NCI-H187 (cell line): ENCODE measurements at places on chromosomes 5 and 9.

DNA sequence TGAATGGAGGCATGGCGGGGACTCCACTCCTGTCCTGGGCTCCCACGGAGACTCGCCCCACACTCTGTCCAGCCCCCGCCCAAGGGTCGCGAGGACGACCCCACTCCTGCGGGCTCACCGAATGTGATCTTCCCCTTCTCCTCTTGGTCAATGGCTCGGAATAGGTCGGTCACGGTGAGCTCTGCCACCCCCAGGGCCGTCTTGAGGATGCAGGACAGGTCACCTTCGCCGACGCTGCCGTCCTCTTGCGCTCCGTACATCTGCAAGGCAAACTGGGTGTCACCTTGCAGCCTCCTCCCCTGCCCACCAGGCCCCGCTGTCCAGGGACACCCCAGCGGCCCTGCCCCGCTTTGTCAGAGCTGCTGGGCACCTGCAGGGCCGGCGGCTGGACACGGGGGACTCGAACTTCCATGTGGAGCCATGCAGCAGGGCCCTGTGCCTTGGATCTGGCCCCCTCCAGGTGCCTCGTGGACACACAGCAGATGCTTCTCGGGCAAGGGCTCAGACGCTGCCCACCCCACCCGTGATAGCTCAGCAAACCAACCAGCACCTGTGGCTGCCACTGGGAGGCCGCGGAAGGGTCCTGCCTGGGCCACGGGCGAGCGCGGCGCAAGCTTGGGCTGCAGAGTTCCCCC is 21.5 kb upstream of the SLC6A3 start:
- DNase-seq, result no peak

- DNase-seq, result no peak
These were observed 105.8 kb downstream of the GDA start for GRCh38 chr9:72254901-72255545.

DNA sequence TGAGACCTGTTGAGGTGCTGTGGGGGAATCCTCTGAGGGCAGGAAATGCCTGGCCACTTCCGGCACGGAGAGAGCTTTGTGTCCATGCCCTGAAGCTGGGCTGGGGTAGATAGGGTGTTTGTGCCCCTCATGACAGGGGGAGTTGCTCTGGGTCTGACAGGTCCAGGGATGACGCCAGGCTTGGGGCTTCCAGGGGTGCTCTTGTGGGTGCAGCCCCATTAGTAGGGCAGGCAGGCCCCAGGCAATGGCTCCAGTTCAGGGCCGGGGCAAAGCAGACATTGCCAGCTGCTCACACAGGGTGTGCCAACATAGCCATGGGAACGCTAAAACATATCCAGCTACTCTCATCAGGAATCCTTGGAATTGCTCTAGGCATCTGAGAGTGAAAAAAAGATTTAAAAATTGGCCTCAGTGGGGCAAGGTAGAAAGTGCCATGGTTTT is 21.1 kb downstream of the PITX1 start:
- DNase-seq, result no peak

GRCh38 chr5:129018837-129019236 is 53.5 kb downstream of the SLC27A6 start:
- DNase-seq, result no peak

DNA sequence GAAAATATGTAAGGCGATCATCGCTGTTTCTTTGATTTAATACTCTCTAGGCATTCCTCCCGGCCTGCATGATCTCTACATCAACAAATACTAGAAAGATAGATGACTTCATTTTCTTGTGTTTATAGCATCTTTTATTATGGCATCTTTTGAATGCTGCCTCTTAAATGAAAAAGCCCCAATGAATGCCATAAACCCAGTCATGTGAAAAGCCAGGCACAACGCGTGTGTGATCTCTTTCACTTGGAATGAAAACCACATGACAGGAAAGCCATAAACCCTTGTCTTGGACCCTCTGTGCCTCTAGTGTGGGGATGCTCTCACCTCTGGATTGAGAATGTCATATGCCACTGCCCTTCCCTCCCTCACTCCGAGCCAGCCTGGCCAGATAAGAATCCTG is 476.2 kb downstream of the SEMA5A start:
- DNase-seq, result no peak

DNA sequence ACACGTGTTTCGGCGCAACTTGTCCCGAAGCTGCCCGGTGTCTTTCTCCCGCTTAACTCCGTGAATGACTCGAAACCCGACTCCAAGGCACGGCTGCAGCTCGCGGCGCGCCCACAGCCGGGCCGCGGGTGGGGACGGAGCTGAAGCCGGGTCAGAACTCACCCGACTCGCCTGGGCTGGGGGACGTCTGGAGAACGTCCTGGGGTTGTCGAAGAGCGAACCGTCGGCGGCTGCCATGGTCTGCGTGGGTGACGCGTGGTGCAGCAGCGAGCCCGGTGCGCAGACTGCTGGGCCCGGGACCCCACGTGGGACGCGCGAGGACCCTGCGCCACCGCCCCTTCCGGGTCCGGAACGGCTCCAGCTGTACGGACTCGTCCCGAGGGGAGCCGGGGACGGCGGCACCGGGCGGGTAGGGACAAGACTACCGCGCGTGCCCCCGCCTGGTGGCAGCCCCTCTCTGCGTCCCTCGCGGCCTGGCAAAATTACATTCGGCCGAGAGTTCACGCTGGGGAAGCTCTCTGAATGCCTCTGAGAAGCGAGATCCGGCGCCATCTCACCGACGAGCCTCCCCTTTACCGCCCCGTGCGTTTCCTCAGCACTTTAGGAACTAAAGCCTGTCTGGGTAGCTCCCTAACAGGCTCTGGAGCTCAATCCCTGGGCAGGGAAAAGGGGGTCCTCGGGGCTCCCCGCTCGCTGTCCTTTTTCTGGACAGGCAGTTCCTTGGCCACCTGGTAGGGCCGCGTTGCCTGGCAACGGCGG is at the start of gene DDX31:
DDX31 (minus strand) TSS at position 286 of the 759 bp plus-strand sequence; CDS start at position 237, 49 bp downstream.
- peak; percentile 32 for DNase-seq

- DNase-seq, result no peak
These were observed 1.3 kb upstream of the PRR7 start for GRCh38 chr5:177445052-177445916.

GRCh38 chr5:104708027-104708426 is 1145.4 kb upstream of the NUDT12 start:
- no peak for DNase-seq

- no peak for DNase-seq
These were observed 490.1 kb upstream of the CD180 start for GRCh38 chr5:67686746-67687145.

- DNase-seq, result no peak
These were observed 42.7 kb upstream of the PLPP1 start for GRCh38 chr5:55577353-55578060.

- no peak for DNase-seq
These were observed 4.2 kb downstream of the UBE2QL1 start for GRCh38 chr5:6452622-6453504.

DNA sequence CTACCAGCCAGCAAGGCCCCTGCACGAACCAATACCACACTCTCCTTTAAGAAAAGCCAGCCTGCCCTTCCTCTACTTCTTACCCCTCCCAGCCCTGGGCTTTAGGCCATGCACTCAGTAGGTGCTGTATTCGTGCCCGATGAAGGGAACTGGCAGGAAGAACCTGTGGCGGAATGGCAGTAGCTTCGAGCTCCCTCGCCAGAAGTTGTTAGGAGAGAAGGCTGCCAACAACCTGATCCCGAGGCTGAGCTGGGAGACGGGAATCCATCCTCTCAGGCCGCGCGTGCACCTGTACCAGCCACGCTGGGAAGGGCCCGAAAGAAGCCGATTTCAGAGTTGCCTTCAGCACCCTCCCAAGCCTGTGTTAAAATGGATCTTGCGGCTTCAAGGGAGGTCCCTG is 45.3 kb upstream of the AKNA start:
- DNase-seq, result no peak

DNA sequence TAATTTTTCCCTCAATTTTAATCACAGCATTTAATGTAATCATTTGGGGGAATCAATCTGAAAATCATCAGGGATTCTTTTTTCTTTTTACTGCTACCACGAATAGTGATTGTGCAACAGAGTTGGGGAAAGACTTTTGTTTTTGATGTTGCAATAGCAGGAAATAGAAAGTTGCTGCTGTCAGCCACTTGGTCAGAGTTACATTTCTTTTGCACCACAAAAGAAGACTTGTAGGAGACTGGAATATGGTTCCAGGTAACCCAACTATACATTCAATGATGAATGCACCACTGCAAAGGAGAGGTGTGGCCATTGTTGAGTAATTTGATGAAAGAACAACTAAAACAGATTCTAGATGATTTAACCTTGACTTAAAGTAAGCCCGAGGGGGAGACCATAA is 46.3 kb upstream of the PALM2AKAP2 start:
- DNase-seq, result no peak

GRCh38 chr5:117261948-117262571 is 687.4 kb upstream of the SEMA6A start:
- DNase-seq, result no peak

GRCh38 chr5:60483050-60483449 is 216.9 kb downstream of the DEPDC1B start:
- no peak for DNase-seq

GRCh38 chr9:93071464-93071863 is 13.0 kb downstream of the SUSD3 start:
- DNase-seq, result peak; percentile 4

GRCh38 chr5:169988206-169988605 is 7.9 kb upstream of the INSYN2B start:
- no peak for DNase-seq

- DNase-seq, result no peak
These were observed 176.4 kb downstream of the XRCC4 start for GRCh38 chr5:83253720-83254119.

- no peak for DNase-seq
These were observed 101.6 kb upstream of the PCA3 start for GRCh38 chr9:76662476-76663281.

DNA sequence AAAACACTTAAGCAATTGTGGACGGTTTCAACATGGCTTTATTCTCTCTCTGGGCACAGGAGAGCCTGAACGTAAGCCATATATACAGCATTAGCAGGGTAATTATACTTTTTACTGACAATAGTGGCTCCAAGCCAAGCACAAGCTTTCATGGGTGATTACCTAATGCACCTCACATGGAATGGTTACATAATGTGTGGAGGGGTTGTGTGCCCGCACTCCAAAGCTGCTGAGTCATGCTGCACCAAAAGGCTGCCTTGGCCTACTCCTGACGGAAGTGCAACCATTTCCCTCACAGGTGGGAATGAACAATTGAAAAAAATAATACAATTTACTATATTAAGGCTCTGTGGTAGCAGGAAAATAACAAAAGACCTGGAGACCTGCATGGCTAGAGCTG is 86.5 kb upstream of the ATP10B start:
- DNase-seq, result no peak
